Stimulated activated CD4-positive, alpha-beta T cell treated with anti-CD3 and anti-CD28 coated beads, Interleukin-1b, Interleukin-23, amount 100 ng/mL, for 1 hour (primary cell): ENCODE measurements at places on chromosomes 12 and 14.
A peak's percentile ranks its signal among the peaks of the same experiment; 100 is the strongest.

- no peak for DNase-seq
Observed at GRCh38 chr12:53722450-53723041, 4.7 kb downstream of the CALCOCO1 start.

DNA sequence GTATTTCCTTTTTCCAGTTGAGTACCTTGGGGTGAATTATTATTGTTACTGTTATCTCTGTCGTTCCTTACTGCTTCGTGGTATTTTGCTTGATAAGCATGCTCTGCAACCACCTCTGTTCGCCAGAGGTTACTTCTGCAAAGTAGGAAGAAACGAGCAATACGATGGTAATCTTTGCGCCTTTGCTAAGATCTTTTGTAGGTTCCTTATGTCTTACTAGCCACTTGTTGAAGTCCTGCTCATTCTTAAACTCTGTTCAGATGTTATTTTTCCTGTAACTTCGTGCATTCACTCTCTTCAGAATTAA is 729 bp upstream of the M6PR start:
- no peak for DNase-seq

DNA sequence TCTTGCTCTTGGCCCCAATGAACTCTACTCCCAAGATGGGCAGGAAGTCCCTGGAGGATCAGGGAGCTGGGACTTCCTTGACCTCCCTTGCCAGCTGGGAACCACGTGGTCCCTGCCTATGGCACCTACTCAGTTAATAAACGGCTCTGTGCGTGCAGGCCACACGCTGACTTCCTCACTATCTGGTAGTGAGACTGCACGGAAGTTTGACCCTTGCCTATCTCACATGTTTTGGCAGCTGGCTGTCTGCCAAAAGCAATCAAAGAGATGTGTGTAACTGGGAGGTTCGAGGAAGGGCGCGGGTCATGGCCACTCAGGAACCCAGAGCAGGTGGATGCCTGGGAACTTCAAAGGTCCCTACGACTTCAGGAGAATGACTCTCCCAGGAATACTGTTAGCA is 57.9 kb downstream of the RFLNA start:
- no peak for DNase-seq

- DNase-seq, result no peak
Observed at GRCh38 chr14:31476131-31476866, 11.5 kb downstream of the GPR33 start.

GRCh38 chr12:120466560-120467315 is 2.8 kb downstream of the SRSF9 start:
- no peak for DNase-seq

DNA sequence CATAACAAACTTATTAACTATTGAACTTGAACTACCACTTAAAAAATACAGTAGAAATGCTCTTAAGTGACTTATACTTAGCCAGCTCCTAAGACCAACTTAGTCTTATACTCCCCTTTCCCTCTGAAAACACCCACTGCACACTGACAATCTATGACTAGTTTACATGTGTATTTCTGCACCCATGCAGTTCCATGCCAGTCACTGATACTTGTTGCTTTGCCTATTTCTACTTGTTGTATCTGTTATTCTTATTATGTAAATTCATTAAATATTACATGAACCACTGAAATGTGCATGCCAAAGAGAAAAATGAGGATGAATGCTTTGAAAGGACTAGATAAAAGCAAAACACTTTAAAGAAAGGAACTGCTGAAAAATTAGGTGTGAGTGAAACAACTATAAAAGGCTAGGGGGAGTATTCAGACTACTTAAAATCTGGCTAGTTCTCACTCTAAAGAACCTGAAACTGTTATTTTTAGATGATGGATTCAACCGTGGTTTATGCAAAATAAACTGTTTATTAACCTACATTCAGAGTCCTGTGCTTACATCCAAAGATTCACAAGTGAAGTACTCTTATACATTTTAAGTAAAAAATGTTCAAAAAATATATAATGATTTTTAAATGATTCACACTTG is 74.7 kb downstream of the RPS6KA5 start:
- DNase-seq, result no peak

DNA sequence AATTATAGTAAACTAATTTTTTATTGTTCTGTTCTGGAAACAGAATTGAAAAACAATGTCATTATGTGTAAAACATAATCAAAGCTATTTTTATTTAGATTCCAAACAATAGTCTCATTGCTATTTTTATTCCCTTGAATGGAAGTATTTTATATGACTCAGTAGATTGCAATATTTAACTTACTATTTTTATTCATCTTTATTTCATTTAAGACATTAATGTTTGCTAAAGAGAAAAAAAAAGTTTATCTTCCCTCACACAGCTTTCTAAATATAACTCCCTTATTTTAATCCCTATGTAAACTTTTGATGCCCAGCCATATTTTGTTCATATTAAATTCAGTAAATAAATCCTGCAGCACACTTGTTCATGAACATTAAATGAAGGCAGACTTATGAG is 622.4 kb downstream of the SLC6A15 start:
- no peak for DNase-seq

DNA sequence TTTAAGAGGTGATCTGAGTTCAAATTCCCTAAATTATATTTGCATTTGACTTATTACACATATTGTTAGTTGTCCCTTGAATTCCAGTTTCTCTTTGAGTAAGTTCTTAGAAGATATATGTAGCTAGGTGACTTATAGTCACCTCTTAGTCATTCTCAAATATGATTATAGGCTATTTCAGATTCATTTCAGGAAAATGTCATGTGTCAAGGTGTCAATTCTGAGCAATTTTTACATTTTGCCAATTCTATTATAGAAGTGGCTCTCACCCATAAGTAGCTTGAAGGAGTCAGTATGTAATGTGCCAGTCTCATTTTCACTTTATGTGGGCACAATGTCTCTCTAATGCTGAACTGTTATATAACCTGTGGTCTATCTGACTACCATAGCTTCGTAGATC is 623.4 kb downstream of the DIO2 start:
- no peak for DNase-seq

DNA sequence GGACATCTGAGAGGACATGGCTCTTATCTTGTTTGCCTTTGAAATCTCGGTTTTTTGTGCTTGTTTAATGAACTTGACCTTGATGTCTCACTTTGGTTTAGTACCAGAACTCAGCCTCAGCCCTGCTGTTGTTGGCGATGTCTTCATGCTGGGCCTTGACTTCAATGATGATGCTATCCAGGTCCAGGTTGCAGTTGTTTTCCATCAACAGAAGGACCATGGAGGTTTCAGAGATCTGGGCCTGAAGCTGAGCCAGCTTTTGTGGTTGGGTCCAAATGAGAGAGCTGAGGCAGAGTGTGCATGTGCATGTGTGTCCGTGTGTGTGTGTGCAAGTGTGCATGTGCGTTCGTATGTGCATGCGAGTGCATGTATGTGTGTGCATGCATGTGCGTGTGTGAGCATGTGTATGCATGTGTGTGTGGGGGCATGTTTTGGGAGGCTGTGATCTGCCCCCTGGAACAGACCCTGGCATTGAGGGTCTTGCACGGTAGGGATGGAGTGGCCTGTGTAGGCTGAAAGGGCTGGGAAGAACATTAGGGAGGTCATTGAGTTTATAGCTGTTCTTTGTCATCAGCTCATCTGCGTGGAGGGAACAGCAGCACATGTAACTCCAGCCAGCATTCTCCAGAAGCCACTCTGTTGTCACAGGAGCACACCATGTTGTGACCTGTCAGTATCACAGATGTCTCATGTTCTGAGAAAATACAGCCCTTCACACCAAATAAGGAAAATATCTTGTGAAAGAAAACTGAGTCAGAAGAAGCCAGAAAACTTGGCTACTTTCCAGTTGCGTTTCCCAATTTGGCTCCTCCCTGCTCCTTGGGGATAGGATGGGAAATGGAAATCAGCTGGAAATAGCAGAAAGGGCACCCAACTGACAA is 10.0 kb upstream of the KRT82 start:
- no peak for DNase-seq

DNA sequence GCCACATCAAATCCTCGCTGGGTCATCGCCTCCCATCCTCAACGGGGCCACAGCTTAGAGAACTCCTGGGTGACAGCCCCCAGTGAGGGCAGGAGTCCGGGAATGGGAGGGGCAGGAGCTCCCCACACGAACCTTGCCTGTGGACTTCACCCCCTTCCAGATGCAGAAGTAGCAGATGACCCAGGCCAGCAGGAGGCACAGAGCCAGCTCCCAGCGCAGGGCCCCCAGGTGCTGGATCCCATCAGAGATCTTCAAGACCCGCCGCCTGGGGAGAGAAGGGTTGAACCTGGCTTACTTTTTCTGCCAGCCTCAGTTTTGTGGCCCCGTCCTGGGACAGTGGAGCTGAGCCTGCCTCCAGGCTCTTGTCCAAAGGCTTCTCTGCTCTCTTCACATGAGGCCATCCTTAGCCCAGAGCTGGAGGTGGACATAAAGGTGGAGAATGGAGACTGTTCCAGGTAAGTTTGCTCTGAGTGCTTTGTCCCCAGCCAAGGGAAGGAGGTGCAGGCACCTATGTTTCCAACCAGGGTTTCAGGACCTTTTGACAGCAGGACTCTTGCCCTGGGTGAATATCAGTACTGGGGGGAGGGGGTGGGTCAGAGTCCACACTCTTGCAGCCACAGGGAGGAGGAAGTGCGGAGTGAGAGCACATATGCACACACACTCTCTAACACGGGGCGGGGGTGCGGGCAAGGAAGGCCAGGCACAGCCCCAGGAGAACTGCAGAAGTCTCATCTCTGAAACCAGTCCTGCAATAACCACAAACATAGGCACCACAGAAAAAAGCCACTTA is 23.3 kb upstream of the SLC6A12 start:
- DNase-seq, result no peak

DNA sequence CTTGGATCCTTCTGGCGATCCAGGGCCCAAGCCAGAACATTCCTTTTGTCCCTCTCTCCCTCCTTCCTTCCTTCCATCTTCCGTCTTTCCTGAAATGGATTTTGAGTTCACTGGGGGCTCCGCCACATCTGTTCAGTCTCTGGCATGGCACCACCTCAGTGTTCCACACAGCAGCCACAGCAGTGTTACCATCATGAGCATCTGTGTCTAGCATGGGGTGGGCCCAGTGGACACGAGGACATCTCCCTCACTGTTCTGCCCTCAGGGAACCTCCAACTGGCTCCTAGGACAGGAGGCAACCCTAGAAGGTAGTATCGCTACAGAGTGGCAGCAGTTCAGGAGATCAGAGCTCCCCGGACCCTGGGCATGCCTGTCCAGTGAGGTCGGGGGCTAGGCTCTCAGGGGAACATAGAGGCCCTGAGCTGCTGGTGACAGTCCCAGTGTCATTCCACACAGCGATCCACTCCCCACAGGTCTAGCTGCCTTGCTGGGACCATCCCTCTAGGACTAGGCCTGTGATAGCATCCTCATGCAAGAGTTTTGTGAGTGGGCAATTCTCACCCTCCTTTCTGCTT is 59.0 kb downstream of the GALNT16 start:
- no peak for DNase-seq

DNA sequence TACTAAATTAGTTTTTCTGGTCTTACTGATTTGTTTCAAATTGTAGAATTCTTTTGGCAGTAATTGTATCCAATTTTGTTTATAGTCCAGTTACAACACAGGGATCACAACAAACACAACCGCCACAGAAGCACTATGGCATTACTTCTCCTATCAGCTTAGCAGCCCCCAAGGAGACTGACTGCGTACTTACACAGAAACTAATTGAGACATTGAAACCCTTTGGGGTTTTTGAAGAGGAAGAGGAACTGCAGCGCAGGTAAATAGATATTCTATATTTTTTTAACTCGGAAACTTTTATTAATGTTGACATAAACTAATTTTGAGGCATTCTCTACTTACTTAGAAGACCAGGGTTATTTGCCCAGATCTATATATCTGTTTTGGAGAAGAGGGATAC is 17.8 kb downstream of the PAPOLA start:
- DNase-seq, result no peak

- DNase-seq, result no peak
Observed at GRCh38 chr12:102356690-102357089, 123.7 kb downstream of the IGF1 start.

GRCh38 chr14:100782516-100783320 is 43.2 kb upstream of the MEG3 start:
- DNase-seq, result no peak

DNA sequence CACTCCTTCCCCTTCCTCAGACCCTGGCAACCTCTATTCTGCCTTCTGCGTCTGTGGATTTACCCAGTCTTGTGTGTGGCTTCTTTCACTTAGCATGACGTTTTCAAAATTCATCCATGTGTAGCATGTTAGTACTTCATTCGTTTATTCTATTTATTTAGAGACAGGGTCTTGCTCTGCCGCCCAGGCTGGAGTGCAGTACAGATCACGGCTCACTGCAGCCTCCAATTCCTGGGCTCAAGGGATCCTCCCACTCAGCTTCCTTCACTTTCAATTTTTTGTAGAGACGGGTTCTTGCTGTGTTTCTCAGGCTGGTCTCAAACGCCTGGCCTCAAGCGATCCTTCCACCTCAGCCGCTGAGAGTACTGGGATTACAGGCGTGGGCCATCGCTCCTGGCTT is 37.0 kb downstream of the B4GALNT3 start:
- DNase-seq, result no peak

- DNase-seq, result peak; percentile 19
Observed at GRCh38 chr12:56129206-56129941, 1.3 kb downstream of the ESYT1 start.

DNA sequence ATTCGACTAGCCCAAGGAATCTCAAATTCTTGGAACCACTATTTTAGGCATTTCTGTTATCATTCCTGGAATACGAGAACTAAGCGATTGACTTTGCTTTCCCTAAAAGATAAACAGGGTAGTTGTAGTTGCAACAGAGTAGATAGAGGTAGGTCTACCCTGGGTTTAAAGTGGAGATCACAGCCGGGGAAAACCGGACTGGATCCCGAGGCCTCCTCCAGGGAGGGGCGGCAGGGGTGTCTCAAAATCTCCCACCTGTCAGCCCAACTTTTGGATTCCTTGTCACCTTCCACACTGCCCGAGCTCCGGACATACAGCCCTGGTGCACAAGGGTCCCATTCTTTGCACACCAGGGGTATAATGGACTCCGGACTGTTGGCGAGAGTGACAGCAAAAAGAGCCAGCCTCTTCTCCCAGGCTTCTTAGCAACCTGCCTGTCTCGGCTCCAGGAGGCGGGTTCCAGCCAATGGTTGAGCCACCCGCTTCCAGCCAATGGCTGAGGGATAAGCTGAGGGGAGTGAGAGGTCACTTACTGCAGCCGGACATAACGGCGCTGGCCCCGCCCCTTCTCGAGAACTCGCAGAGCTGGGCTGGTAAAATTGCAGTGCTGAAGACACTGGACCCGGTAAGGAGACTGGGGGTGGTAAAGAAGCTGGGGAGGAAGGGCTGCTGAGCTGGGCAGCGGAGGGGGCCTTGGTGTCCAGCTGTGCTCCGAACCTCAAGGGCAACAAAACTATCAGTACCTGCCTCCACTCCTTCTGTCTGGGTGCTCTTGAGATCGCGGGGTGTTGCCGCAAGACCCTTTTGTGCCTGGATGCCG is at the start of gene SUOX:
Gene SUOX, plus strand, starts transcription at position 562 of the 820 bp plus-strand sequence. CDS start 4,946 bp downstream, outside the sequence.
- DNase-seq, result no peak

- no peak for DNase-seq
Observed at GRCh38 chr12:89040146-89040964, 311.9 kb downstream of the DUSP6 start.
